ENCODE measurements at places on chromosomes 4 and X.
A peak's percentile ranks its signal among the peaks of the same experiment; 100 is the strongest.

GRCh38 chrX:150364347-150365050 is 1.4 kb downstream of the MAMLD1 start:
- DNase-seq, result peak; percentile 15

DNA sequence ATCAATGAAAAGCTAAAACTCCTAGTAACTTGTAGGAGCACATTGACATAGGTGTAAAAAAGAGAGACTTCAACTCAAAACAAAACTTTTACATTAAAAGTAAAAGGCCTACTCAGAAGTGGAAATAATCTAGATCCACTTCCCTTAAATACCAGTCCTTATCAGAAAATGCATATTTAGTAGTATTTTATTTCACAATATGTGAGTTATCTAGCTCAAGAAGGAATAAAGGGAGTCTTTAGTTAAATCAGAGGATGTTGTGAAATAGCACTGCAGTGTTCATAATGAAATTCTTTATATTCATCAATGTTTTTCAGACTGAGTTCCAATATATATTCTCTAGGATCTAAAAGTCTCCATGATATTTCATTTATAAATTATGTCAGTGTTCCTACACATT is 715.0 kb downstream of the GRID2 start:
- no peak for DNase-seq

DNA sequence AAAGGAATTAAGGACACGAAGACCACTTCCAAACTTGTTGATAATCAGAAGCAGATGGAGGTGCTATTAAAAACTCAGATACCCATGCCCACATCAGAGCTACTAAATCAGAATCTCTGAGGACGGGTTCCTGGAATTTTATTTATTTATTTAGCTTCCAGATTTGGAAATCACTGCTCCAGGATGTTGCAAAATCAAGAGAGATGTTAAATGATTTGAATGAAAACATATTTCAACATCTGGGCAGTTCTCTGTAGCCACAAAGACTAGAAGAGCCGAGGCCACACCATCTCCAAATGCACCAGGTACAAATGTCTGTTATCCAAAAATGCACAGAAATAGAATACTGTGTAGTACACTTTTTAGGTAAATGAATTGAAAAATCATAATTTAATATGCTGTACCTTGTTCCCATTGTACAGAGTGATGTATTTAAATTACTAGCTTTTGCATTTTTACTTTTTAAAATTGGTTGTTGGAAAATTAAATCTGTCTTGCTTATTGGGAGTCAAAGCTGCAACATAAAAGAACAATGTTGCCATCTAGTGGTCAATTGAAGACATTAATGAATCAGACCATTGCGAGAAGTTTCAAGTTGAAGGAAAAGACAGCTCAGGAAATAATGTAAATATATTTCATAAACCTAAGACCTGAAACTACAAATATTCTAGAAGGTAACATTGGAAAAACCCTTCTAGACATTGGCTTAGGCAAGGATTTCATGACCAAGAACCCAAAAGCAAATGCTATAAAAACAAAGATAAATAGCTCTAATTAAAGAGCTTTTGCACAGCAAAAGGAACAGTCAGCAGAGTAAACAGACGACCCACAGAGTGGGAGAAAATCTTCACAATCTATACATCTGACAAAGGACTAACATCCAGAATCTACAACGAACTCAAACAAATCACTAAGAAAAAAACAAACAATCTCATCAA is 151.3 kb upstream of the TTC29 start:
- DNase-seq, result peak; percentile 39

DNA sequence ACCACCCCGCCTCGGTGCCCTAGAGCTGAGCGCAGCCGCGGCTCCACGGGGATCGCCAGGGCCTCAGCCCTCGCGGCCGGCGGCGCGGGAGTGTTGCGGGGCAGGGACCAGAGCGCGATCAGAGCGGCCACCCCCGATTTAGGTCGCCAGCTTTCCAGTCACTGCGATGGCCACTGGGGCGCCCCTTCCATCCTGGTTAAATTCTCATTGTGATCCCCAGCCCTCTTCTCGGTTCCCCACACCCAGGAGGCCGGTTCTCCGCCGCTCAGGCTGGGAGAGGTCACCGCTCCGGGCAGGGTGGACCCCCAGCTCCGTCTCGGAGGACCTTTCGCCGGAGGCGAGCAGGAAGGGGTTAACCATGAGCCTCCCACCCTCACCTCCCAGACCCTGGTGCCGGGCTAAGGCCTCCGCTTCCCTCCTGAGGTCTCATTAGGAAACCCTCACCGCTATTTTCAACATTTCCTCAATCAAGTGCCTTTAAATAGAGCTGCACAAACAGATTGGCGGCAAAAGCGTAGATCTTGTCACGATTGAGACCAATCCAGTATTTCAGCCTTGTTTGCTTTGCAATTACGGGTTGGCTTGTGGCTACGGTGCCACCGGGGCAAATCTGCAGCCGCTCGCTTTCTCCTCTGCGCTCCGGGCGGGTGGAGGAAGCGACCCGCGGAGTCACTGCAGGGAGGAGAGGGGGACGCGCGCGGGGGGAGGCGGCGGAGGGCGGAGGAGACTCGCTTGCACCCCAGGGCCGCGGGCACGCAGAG is 8.3 kb upstream of the HAND2 start:
- peak; percentile 27 for DNase-seq

DNA sequence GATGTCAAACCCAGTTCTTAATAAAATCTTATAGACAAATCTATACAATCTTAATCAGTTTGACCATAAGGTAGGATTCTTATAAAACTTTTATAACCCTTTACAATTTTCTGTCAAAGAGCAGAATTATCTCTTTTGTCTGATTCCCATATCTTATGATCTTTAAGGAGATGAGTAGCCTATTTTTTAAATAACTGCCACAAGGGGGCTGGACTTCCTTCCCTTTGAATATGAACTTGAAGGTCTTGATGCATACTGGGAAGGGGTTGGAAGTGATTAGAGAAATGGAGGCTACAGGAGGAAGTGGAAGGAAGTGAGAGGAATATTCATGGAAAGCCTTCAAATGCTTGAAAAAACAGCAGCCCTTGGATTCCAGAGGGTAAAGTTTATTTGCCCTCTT is 111.1 kb downstream of the APOOL start:
- no peak for DNase-seq

DNA sequence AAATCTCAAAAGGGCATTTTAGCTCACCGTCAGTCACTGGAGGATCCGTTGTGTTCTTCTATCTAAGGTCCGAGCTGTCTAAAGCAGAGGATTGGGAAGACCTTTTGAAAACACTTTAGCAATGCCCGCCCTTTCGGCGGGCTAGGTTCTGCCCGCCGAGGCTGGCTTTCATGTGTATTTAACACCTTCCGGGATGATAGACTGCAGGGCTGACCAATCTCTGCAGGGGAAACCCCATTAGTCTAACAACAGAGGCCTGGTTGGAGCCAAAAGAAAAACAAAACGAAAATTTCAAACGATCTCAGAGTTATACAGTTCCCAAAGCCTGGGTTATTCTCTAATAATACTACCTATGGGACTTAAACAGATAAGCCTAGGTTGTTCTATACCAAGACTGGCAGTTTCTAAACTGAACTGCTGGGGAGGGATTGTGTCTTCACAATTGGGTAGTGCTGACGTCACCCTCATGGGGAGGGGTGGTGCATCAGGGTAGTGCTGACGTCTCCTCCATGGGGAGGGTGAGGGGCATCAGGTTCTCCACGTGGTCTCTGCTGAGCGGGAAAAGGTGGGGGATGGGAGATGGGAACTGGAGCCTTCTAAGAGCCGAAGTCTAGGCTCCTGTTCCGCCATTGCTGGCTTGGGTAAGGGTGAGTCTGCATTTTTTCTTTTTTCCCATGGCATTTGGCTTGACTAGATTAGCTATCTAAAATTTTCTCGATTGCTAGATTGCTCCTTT is 14.8 kb upstream of the CUL4B start:
- no peak for DNase-seq

GRCh38 chrX:1592470-1593142 is 1.2 kb downstream of the AKAP17A start:
- DNase-seq, result peak; percentile 48

DNA sequence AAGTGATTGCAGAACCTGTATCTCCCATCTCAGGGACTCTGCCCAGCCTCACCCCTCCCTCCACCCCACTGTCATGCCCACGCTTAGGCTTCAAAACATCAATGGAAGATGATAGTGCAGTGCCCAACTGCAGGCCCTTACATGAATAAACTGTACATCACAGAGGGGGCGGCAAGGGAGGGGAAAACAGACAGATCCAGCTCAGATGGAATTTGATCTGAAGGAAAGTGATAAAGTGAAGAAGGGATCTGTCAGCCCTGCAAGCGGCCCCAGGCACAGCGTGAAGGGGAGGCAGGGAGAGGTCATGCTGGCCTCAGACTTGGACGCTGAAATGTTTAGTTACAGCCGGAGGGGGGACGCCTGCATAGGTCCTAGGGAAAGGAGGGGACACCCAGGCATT is 38.5 kb downstream of the GYG2 start:
- DNase-seq, result no peak

GRCh38 chrX:120560405-120560841 is 339 bp downstream of the CUL4B start:
- DNase-seq, result peak; percentile 51

GRCh38 chr4:16225167-16225862 is 956 bp downstream of the TAPT1 start:
- peak; percentile 72 for DNase-seq

GRCh38 chr4:7248857-7249256 is 56.5 kb downstream of the SORCS2 start:
- no peak for DNase-seq

DNA sequence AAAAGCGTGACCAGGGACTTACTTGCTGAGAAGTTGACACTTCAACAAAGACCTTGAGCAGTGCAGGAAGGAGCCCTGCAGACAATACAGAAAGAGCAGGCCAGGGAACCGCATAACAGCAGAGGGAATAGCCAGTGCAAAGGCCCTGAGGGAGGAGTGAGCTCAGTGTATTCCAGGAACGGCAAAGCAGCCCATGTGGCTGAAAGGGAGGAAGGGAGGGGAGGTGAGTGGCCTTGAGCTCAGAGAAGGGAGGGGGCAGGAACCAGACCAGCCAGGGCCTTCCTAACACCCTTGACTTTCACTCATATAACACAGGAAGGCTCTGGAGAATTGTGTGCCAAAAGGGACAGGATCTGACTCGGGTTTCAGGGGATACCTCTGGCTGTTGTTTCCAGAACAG is 112.2 kb downstream of the BCOR start:
- DNase-seq, result no peak

DNA sequence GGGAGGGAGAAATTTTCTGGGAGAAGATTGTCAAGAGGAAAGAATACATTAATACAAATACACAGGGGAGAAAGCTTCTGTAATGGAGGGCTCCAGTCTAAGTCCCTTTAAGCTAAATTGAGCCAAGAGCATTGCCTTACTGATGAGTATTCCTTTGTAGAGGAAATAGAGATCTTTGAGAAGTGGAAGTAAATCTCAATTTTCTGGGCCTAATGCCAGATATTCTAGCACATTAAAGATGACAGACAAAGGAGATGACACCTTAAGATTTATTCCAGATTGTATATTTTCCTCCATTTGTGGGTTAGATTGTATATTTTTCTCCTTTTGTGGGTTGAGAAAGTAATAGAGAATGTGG is 28.5 kb upstream of the SMAD1 start:
- DNase-seq, result no peak

DNA sequence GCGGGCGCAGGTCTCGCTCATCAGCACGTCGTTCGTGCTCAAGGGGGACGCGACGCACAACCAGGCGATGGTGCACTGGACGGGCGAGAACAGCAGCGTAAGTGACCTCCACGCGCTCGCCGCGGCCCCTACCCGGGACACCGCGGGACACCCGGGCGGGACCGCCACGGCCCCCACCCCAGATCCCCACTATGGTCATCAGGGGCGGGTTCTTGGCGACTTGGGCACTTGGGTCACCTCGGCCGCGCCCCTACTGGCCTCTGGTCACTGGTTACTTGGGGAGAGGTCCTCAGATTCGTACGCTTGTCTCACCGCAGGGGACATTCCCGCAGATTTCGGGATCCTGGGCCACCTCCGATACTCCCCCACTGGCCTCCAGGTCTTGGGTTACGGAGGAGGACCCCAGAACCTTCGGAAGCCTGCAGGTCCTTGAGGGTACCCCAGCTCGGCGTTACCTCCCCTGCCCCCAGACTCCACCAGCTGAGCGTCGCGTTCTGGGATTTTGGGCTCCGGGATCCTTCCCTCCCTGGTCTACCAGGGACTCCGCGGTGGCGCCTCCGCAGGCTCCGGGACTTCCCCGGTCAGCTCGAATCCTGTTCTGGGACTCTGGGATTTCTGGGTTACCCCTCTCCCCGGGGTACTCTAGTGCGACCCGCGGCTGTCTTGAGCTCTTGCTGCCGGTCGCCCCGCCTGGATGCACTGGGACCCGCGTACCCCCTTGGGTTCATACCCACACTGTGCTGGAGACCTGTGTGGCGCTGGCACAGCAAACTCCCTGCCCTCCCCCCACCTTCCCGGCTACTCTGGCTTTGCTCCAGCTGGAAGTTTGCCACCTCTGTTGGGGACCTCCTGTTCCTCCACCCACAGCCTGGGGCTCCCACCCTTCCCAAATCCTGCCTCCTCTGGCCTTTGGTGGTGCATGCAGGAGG is 956 bp downstream of the SORCS2 start:
- DNase-seq, result no peak

DNA sequence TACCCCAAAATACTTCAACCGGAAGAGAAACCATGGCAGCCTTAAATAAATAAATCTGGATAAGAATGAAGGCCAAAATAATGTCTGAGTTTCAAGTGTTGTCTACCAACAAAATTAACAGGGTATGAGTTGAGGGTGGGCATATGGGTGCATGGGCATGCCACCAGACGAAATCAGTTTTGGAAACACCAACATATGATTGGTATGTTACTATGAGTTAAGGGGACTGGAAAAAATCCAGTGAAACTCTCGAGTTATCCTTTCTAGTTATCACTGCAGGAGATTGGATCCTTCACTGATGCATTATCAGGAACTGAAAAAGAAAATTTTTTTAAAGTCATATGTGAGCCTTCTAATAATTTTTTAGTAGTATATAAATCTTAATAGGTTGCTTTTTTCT is 32.4 kb downstream of the NOCT start:
- DNase-seq, result no peak

GRCh38 chrX:148600581-148600980 is 100.2 kb downstream of the AFF2 start:
- DNase-seq, result no peak

DNA sequence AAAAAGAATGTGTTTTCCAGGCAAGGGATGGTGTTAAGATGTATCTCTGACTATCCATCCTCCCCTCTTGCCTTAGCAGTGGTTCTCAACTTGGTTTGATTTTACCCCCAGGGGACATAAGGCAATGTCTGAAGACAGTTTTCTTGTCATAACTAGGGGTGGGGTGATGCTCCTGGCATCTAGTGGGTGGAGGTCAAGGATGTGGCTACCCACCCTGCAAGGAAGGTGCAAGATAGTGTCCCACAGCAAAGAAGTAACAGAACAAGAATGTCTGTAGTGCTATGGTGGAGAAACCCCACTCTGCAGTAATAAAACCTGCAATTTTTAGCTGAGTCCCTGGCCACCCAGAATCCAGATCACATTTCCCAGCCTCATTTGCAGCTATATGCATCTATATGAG is 81.2 kb upstream of the TBL1X start:
- no peak for DNase-seq
